ENCODE measurements at places on chromosomes 12 and 14.

DNA sequence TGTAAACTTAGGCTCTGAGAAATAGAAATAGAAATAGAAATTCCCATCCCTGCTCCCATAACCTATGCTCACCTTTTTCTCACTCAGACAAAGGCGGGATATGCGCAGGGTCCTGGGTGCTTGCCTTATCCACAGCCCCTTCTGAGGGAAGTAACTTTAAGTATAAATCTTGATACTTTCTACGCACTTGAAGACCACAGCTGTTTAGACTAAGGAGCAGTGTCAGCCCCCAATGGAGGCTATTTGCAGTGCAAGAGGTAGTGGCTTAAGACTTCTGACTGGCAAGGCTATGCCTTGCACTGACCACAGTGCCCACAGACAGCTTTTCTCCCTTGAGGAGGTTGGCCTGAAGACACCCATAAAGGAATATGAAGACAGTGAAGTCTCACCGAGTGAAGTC, 35.2 kb downstream of the ASCL1 start:
- no peak for DNase-seq

GRCh38 chr12:107642240-107642639, 43.4 kb upstream of the PWP1 start:
- DNase-seq: no peak

DNA sequence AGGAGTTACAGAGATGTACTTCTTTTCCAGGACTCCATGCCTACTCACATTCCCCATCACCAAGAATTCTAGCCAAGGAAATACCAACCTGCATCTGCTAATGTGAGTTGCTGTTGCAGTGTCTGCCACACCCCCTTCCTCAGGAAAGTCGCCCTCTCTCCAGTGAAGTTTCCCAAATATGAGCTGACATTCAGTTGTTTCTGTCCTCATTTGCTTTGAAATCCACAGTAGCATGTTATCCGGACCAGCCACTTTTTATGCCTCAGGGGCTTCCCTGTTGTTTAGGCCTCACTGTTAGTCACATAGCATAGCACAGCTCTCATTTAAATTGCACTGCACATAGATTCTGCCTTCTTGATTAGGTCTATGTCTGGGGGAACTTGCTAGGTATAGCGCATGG, 212.4 kb downstream of the EGLN3 start:
- DNase-seq: no peak

DNA sequence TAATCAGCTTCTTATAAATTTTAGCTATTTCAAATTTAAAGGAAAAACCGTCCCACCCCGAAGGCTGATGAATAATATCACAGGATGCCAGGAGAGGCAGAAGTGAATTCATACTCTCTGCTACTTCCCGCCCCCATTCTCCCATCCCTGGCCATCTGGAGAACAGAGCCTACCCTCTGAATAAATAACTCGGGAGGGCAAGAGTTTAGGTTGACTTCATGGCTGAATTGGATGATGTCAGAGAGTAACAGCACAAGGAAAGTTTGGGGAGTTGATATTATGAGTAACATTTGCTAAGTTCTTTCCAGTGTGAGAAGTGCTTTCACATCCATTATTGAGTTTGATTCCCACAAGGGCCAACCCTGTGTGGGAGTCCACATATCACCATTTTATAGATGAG, 241.6 kb downstream of the EGLN3 start:
- DNase-seq: no peak

- no peak for DNase-seq
Measured at GRCh38 chr14:53127151-53127550, 26.0 kb downstream of the DDHD1 start.

DNA sequence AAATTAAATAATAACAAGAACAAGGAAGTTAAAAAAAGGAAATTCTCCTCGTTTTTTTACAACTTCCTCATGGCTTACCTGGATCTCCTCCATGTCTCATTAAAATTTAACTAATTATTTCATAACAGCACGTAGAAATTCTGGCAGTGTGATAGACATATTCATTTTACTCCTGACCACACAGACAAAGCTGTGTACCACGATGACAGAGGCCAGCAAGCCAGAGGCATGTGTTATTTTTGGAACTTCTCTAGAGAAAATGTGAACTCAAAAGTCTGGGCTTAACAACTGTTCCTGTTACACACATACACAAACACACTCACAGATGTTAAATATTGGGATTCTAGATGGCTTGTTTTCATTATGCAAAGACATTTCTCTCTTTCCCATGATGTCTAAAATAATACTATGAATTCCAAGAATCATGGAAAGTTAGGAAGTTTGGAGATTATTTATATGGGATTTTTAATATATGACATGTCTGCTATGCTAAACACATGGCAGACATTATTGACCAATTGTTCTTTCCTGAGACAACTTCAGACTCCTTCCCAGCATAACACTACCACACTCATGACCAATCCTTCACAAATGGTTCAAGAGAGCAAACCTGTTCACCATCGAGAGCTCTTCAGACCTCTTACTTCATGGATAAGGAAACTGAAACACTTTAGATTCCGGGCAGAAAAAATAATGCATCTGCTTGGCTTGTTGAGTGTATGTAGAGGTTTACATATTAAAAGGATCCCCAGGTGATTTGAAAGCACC, 158.7 kb downstream of the DACT1 start:
- no peak for DNase-seq

GRCh38 chr12:115230606-115231005, 546.6 kb upstream of the TBX3 start:
- no peak for DNase-seq

DNA sequence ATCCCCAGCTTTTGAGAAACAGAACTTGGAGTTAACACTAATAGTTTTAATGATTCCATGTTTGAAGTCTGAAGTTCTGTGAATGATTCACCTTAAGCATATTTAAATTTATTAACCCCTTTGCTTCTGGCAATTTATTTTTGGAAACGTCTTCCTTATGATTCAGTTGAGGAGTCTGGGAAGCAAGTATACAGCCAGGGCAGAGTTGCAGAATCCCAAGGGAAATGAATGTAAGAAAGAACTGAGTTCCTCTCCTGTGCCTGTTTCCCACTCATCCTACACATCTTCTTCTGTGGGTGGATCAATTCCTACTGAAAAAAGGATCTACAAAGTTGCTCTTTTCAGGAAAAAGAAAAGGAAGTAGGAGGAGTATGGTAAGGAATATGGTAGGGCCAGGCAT, 108.2 kb upstream of the CCDC91 start:
- no peak for DNase-seq
